Urinary bladder (tissue), 4 donors: ENCODE measurements at places on chromosomes 5 and 9.

GRCh38 chr5:100110497-100110896 lies 424.7 kb upstream of the FAM174A start:
- no peak for DNase-seq

GRCh38 chr9:128494108-128494745 lies 10.3 kb upstream of the GLE1 start:
- no peak for DNase-seq

- DNase-seq: no peak
Observed at GRCh38 chr9:130843049-130843908, 8.2 kb downstream of the ABL1 start.

DNA sequence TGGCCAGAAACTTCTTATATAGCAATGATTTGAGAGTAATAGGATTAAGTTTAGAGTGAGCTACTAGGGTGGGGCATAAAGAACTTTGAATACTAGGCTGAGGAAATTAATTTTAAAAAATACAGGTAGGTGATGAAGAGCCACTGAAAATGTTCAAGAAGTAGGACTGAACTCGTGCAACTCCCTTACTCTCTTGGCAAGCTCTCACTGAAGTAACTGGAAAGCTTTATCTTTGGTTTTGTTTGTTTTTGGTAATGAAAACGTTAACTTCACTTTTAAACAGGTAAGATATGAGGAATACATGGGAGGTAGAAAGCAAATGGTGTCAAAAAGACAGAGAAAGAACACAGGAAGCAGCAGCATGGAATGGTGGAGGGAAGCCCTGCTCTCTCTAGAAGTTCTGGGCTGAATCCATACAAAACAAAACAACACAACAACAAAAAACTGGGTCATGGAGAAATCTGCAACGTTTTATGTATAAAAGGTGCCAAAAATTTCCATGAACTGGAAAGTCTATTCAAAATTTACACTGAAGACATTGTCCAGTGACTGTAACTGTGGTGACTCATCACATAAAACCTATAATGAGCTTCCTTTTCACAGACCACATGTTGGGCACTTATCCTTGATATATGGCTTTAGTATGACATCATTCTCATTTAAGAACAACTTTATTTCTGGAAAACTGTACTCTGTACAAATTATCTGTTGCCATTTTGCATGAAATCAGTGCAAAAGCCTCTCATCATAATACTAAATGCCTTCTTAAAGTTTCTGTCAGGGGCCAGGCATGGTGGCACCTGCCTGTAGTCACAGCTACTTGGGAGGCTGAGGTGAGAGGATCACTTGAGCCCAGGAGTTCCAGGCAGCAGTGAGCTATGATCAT lies 91.2 kb upstream of the CHD1 start:
- no peak for DNase-seq

- DNase-seq: no peak
Observed at GRCh38 chr5:169801324-169801777, 164.3 kb downstream of the DOCK2 start.

DNA sequence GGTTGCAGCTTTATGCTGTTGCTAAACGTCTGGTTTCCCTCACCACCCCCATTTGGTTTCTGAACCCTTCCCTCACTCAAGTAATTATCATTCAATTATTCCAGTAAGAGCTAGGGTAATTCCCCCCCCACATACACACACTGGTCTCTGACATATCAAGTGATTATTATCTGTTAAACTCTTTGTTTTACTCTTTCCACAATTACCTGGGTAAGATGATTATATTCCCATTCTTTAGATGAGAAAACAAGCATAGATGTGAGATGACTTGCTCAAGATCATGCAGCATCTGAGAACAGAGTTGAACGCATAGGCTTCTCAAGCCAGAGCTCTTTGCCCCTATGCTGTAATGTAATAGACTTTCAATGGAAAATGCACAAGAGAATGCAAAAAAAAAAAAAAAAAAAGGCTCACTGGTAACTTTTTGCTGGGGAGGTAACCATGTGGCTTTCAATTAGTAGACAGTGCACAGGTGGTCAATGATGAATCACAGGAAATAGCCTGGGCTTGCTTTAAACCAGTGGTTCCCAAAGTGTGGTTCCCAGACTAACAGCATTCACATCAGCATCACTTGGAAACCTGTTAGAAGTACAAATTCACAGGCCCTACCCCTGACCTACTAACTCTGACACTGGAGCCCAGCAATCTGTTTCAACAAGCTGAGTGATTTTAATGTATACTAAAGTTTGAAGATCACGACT lies 87.6 kb downstream of the PIK3R1 start:
- no peak for DNase-seq

DNA sequence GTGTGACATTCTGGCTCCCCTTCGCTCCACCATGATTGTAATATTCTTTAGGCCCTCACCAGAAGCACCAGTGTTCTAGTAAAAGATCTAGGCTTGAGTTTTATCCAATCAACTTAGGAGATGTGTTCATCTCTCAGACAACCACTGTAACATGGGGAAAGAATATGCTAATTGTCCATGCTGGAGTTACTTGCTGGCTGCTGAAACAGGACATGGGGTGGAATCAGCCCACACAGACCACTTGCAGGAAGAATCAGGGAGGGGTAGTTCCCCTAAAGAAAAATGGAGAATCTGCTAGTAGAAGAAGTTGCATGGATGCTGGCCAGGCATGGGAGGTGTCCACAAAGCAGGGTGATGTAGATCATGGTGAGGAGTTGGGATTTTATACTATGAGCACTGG lies 86.2 kb downstream of the FEM1C start:
- DNase-seq: no peak

- no peak for DNase-seq
Observed at GRCh38 chr5:146877783-146878475, 628 bp downstream of the PPP2R2B start.
